ENCODE measurements at places on chromosomes 1 and 21.

DNA sequence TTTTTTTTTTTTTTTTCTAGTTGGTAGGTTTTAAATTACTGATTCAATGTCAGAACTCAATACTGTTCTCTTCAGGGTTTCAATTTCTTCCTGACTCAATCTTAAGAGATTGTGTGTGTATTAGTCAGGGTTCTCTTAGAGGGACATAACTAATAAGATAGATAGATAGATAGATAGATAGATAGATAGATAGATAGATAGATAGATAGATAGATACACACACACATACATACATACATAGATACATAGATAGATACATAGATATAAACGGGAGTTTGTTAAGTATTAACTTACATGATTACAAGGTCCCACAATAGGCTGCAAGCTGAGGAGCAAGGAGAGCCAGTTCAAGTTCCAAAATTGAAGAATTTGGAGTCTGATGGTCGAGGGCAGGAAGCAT lies 251.3 kb downstream of the SMYD3 start:
- DNase-seq = no peak

- no peak for DNase-seq
Observed at GRCh38 chr1:13451399-13451965, 41.2 kb downstream of the PRAMEF20 start.

DNA sequence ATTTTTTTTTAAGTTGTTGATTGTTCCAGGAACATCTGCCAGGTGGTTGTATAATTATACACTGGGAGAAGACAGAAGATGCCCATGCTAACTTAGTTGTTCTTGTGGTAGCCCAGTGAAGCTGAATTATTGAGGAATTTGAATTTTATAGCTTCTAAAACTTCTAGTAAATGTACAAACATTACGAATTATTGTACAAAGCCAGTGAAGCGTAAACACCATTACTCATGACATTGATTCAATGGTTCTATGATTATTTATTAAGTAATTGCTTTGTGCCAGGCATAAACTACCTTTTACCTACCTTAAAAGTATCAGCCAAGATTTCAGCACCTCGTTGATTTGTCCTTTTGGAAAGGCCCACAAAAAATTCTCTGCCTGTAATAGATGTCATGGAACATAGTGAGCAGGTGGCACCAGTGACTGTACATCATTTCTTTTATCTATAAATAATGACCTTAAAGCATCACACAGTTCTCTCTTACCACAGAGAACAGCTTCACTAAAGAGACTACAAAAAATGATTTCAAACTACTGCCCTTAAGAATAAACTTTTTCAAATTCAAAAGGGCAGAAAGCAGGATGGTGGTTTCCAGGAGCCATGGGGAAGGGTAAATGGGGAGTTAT lies 74.9 kb upstream of the BCL10 start:
- no peak for DNase-seq

GRCh38 chr1:107196973-107197562 lies 56.2 kb downstream of the NTNG1 start:
- no peak for DNase-seq

DNA sequence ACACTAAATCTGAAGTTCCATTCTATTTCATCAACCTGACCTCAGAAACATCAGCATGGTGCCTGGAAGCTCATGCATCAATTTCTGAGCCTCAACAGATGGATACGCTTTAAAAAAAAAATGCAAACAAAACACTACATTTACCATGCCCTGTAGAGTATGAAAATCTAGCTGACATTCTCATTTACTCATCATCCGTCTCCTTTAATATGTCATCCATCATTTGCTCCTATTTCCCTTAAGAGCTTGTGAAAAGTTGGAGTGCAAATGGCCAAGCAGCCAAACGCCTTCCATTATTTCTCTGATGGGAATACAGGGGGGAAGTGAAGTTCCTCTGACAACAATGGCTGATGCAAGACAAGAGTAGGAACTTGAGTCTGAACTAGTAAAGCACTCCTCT lies 295.0 kb downstream of the TGFB2 start:
- DNase-seq = no peak

GRCh38 chr1:151820940-151821339 lies 10.7 kb downstream of the RORC start:
- DNase-seq = no peak

GRCh38 chr1:7454052-7454815 lies 316.9 kb upstream of the VAMP3 start:
- DNase-seq = no peak

GRCh38 chr1:1203561-1204424 lies 2.6 kb downstream of the TNFRSF18 start:
- no peak for DNase-seq

GRCh38 chr1:41475859-41476567 lies 8.5 kb downstream of the EDN2 start:
- no peak for DNase-seq

DNA sequence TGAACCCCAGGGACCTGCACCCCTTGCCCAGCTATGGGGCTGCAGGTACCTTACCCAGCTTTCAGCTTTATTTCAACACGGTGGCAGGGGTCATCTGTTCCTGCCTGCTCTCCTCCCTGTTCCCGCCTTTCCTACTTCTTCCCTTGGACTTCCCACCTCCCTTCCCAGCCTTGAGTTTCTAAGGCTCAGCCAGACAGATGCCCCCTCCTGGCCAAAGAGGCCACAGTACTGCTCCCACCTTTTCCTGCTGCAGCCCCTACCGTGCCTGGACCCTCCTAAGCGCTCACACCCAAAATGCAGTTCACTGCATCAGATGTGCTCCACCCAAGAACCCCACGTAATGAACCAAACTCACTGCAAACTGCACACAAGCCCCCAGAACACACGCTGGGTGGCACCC lies 7.7 kb downstream of the NOC2L start:
- no peak for DNase-seq

Data from stimulated activated CD4-positive, alpha-beta T cell treated with anti-CD3 and anti-CD28 coated beads, Interleukin-15, amount 100 ng/mL, for 1 hour (primary cell).